Aortic smooth muscle cell (primary cell): ENCODE measurements at places on chromosomes 13 and 19. TPM values are rescaled to one million over a fixed set of nuclear protein-coding genes. Genes with fewer than 3 reads are reported as not detected.

GPR12 gene
- total RNA-seq: not detected in 2 replicates

CEP89 gene
- 9.2 and 9.8 TPM in 2 replicates for total RNA-seq

HNRNPA1L2 gene
- total RNA-seq: 3.8 and 5.1 TPM in 2 replicates

CYP2F1 gene
- total RNA-seq: not detected in 2 replicates

MUC16 gene
- not detected in 2 replicates for total RNA-seq
